Activated CD4-positive, CD25-positive, alpha-beta regulatory T cell (primary cell): ENCODE measurements at places on chromosomes 13 and 19.

GRCh38 chr19:8457827-8458226 lies 13.1 kb downstream of the HNRNPM start:
- no peak for DNase-seq

- no peak for DNase-seq
These were observed 9.5 kb downstream of the DOCK6 start for GRCh38 chr19:11252665-11253355.

- no peak for DNase-seq
These were observed 12.0 kb downstream of the TIMM13 start for GRCh38 chr19:2415281-2415972.

DNA sequence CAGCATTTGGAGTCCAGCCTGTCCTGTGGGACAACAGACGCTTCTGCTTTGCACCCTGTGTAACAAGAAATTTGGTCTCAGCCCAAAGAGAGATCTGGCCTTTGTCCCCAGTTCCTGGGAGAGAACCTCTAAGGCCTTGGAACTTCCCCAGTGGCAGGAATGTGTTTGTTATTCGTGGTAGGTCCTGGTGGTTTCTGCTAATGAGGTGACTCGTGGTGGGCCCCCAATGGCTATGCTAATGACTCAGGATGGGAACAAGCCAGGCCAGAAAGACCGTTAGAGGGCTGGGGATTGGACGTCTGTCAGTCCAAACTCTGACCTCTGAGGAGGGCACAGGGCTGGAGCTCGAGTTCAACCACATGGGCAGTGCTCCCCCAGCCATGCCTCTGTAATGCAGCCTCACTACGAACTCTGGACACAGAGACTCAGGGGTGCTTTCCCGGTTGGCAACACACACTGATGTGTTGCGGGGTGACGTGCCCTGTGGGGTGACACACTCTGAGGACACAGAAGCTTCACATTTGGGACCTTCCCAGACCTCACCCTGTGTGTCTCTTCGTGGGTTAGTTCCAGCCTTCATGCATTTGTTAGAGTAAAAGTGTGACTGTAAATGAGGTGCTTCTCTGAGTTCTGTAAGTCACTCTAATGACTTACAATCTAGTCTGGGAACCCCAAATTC lies 38.9 kb downstream of the TEX29 start:
- DNase-seq: no peak

DNA sequence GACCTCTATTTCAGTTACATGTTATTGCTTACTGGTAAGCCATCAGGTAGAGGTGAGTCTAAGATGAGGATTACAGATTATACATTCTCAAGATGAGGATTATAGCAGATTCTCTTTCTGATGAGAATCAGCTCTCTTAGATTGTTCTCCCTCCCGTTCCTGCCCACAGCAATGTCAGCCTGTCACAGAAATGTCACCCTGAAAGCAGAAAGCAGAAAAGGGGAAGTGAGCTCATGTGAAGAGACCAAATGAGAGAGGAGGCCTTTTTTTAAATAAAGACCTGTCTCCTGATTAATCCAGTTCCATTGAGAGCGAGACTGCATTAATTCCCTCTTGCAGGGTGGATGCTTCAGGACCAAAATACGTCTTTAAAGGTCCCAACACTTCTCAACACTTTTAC lies 445.6 kb downstream of the KCTD12 start:
- no peak for DNase-seq

GRCh38 chr13:112639521-112639920 lies 50.3 kb upstream of the ATP11A start:
- DNase-seq: no peak
